ENCODE measurements at places on chromosomes 6 and 20.

DNA sequence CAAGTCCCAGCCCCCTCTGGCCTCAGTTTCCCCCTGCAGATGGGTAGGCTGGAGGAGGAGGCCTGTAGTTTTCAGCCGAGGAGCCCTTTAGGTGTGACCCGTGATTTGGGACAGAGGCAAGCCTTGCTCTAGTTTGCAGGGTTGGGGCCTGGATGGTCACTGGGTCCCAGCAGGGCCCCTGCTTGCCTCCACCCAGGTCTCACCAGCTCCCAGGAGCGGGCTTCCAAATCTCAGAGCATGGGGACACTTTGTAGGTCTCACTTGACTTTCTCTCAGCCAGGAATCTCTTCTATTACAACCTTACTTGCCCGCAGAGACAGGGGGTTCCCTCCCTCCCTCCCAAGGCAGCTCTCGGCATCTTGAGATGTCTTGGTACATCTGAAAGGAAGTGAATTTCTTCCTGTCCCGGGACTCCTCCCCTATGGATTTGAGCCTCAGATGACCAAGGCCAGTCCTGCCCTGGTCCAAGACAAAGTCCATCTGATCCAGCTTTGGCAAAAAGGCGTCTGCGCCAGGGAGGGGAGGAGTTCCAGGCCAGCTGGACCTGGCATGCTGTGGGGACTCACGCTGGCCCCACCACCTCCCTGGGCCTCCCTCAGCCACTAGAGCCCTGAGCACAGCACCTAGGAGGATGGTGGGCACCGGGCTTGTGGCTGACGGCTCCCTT is 47.4 kb downstream of the SRC start:
- DNase-seq = no peak

DNA sequence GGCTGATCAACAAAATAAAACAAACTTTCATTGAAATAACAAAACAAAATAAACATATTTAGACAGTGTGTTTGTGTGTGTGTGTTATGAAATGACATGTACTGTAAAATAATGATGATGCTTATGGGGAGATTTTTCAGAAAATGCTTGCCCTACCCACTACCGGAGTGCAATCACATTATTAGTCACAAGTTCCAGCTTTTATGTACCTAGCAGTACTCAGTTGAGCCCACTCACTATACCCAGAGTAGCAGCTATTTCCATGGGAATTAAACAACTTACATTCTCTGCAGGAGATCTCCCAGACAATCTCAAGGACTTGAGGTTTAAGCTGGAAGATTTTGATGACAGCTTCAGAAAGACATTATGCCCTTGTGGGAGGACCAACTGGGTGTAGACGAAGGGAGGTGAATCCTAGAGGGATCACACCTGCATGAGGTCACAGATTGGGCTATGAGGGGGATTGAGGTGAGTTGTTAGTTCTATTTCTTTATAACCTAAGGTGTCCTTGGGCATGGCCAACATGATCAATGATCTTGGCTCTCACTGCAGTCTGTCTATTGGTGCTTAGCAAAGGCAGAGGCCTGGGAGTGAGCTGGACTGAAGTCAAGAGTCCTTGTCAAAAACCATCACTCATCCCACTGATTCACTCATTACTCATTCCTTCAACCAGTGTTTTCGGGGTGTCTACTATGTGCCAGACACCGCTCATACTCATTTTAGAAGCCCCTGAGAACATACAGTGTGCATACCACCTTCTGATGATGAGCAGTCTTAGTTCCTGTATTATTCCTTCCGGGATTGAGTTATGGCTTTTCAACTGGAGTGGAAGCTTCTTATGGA is 6.7 kb upstream of the CLIC5 start:
- DNase-seq = no peak

- DNase-seq = no peak
These were observed 463.8 kb downstream of the BMP2 start for GRCh38 chr20:7231303-7231702.

DNA sequence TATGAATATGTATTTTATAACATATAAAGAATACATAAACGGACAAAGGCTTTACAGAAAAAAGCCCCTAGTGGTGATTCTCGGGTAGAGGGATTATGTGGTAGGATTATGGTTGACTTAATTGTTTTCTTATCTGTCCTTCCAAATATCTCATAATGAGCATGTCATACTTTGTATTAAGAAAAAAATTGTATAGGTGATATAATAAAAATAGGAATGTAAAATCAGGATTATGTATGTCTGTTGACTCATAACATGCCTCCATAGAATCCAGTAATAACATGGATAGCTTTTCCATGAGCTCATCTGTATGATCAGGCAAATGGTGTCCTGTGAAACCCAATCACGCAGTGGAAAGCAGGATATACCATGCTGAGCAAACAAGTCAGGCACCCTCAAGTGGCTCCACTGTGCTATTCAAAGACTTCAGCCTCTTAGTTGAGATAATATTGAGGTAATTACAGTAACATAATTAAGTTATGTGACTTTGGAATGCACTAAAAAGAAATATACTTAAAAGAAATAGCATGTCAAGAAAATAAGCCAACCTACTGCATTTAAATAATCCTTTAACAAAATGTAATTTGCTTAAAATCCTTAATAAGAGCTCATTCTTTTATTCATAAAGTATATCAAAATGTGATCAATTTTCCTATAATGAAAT is 39.6 kb upstream of the PRELID3B start:
- no peak for DNase-seq

DNA sequence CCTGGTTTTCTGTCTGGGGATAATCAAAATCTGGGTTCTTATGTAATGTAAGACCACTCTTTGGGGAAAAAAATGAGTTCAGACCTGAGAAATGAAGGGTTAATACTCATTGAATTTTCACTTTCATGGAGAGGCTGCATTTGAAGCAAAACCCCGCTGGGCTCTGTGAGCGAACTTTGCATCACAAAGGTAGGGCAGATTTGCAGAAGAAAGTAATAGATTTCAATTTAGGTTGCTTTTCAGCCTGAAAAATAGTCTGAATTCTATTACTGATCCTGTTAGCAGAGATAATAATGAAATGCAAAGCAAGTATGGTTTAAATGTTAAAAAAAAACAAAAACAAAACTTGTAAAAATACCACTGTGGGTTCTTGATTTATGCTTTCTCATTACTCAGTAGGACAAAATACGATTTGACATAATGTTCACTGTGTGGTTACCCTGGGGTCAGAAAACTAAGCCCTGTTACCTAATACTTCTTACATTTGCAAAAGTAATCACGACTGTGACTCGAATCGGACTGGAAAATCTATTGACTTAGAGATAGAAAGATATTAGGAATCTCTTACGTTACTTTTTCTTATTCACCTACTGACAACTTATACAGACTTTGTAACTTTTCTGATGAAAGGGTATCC is 72.2 kb downstream of the UST start:
- DNase-seq = no peak

- no peak for DNase-seq
These were observed 64.1 kb upstream of the RPS6KA2 start for GRCh38 chr6:166691199-166691598.

DNA sequence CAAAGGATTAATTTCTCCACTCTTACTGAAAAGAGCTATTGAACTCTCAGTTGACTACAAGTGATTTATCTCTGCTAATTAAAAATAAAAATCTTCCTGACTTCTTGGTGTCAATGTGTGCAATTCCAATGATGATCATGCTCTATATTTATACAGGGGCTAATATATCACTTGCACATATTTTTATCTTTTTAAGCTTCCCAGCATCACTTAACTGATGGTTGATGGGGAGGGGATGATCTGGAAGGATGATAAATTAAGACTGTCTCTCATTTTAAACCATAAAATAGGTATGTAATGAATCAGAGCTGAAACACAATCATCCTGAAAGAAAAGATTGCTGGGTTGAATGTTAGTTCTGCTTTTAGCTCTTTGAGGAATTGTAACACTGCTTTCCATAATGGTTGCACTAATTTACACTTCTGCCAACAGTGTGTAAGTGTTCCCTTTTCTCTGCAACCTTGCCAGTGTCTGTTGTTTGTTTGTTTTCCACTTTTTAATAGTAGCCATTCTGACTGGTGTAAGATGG is 169.6 kb upstream of the ECI2 start:
- no peak for DNase-seq

GRCh38 chr6:134172020-134172705 is 119.7 kb upstream of the SLC2A12 start:
- peak; percentile 40 for DNase-seq

GRCh38 chr6:70503813-70504465 is 62.8 kb upstream of the SDHAF4 start:
- DNase-seq = no peak

DNA sequence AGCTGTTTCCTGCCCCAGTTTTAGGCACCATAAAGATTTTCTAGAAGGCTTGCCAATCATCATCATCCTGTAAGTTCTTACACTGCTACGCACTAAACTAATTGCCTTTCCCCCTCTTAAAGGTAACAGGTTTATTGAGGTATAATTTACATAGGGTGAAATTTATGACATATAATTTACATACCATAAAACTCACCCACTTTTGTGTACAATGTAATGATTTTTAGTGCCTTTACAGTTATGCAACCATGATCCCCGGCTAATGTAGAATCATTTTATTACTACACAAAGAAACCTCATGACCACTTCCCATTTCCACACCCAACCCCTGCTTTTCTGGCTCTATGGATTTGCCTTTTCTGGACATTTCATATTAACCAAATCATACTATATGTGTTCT is 21.1 kb downstream of the GCNT2 start:
- DNase-seq = no peak

DNA sequence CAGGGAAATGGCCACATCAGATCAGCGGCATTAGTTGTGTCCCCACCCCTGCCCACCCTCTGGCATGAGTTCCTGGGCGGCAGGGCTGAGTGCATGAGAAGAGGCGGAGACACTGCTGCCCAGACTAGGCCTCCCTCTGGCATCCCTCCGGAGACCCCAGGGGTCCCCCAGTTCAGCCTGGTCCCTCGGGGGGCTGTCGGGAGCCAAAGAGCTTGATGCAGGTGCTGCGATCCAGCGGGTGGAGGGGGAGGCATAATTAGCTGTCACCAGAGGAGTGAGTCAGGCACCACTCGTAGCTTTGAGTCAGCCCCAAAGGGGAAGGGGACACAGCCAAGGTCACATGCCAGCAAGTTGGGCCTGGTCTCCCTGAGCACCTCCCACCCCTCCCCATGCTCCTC is 34.5 kb downstream of the DLGAP4 start:
- DNase-seq = peak; percentile 20

DNA sequence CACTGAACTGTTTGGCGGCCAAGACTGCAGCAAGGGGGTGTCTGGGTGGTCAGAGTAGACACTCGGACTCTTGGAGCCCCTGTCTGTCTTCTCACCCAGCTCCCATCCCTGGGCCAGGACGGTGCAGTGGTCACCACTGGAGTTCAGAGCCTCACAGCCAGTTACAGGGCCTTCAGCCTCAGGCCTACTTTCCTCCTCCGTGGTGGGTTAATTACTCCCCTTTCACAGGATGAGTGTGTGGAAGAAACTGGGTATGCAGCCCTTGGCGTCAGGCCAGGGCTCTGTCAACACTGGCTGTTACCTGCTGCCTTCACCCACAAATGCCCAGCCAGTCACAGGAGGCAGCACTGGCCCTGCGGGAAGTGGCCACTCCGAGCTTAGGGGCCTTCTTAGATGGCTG is 1.8 kb upstream of the YTHDF1 start:
- DNase-seq = no peak

GRCh38 chr20:51204794-51205193 is 181.9 kb upstream of the KCNG1 start:
- DNase-seq = no peak

- DNase-seq = peak; percentile 16
These were observed 101.2 kb downstream of the EPHA7 start for GRCh38 chr6:93318121-93318520.

GRCh38 chr6:145863988-145864616 is 49.5 kb upstream of the FBXO30 start:
- no peak for DNase-seq

GRCh38 chr6:64664480-64664879 is 1028.9 kb downstream of the PHF3 start:
- DNase-seq = no peak

GRCh38 chr6:96391776-96392360 is 129.7 kb upstream of the UFL1 start:
- DNase-seq = peak; percentile 63

- DNase-seq = no peak
These were observed 44.8 kb downstream of the ITPR3 start for GRCh38 chr6:33665957-33666356.

- DNase-seq = no peak
These were observed 1.3 kb downstream of the SCUBE3 start for GRCh38 chr6:35214869-35215664.

DNA sequence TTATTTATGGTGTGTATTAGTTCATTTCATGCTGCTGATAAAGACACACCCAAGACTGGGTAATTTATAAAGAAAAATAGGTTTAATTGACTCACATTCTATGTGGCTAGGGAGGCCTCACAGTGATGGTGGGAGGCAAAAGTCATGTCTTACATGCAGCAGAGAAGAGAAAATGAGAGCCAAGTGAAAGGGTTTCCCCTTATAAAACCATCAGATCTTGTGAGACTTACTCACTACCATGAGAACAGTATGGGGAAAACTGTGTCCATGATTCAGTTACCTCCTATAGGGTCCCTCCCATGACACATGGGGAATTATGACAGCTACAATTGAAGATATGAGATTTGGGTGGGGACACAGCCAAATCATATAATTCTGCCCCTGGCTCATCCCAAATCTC is 150.0 kb upstream of the AHI1 start:
- DNase-seq = no peak

- DNase-seq = no peak
These were observed 2.7 kb upstream of the DTD1 start for GRCh38 chr20:18585134-18585533.

DNA sequence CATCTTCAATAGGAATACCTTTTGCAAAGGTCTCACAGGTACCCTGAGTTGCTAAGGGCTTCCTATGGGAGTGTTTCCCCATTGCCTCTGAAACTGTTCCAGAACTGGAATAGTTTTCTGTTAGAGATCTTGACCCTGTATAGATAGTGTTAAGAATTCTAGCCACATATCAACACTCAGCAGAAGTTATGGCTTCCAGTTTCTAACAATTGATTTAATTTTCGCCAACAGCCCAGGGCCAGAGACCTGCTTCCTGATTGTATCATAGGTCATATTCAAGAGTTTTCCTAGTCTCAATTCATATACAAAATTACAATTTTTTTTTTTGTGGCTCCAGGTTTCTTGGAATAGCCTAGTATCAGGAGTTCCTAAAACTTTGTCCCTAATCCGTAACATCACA is 61.0 kb downstream of the PXDC1 start:
- DNase-seq = no peak

GRCh38 chr6:56072856-56073255 is 174.5 kb downstream of the COL21A1 start:
- no peak for DNase-seq

All from head of caudate nucleus (tissue), 42 donors.